ENCODE measurements at places on chromosomes 6 and 20. TPM values are rescaled to one million over a fixed set of nuclear protein-coding genes. Genes with fewer than 3 reads are reported as not detected.

- no peak for DNase-seq
Observed at GRCh38 chr6:31058128-31058894, 48.0 kb downstream of the MUC22 start.

- peak; percentile 53 for DNase-seq
Observed at GRCh38 chr20:24998631-24999445, 6.3 kb upstream of the APMAP start.

Gene PHACTR1
- total RNA-seq: 10.8 TPM

Gene NR2E1
- not detected for total RNA-seq

All from mesenteric fat pad (tissue), 1 donor.